ENCODE measurements at places on chromosomes 7 and 10. TPM values are rescaled to one million over a fixed set of nuclear protein-coding genes. Genes with fewer than 3 reads are reported as not detected.

Gene ADAP1
- total RNA-seq = 2.3 TPM

Gene CLCN1
- total RNA-seq = not detected

Gene LRRC4
- not detected for total RNA-seq

Gene ANKRD30A
- not detected for total RNA-seq

Gene HOXA3
- 0.18 TPM for total RNA-seq

Gene WNT2
- 1.2 TPM for total RNA-seq

Gene EIF4EBP2
- total RNA-seq = 20.8 TPM

Gene VSTM4
- total RNA-seq = under 0.01 TPM

Gene IGFBP3
- total RNA-seq = 15.6 TPM

Gene ALOX5
- not detected for total RNA-seq

Gene C10orf71
- not detected for total RNA-seq

Gene POR
- 95.3 TPM for total RNA-seq

Gene ASZ1
- not detected for total RNA-seq

Gene TAF5
- total RNA-seq = 2.9 TPM

Gene LEP
- total RNA-seq = not detected

Gene SYT15
- total RNA-seq = not detected

Gene UMAD1
- total RNA-seq = 7.8 TPM

Gene IFT22
- total RNA-seq = 52.8 TPM

Gene DLX5
- total RNA-seq = not detected

Gene PAPOLB
- total RNA-seq = under 0.01 TPM

Gene DMBT1
- not detected for total RNA-seq

Gene GIMAP1
- not detected for total RNA-seq

Gene MMD2
- not detected for total RNA-seq

Gene FGFR2
- total RNA-seq = not detected

Gene FRAT1
- 1.9 TPM for total RNA-seq

Gene ADCY1
- 0.71 TPM for total RNA-seq

Measured in myometrial cell (primary cell).